ENCODE measurements at places on chromosomes 16 and 17. TPM values are rescaled to one million over a fixed set of nuclear protein-coding genes. Genes with fewer than 3 reads are reported as not detected.

WFIKKN1 gene
- 0.39 TPM for total RNA-seq

C16orf89 gene
- not detected for total RNA-seq

C16orf54 gene
- not detected for total RNA-seq

HOXB1 gene
- not detected for total RNA-seq

TERB1 gene
- not detected for total RNA-seq

MYH2 gene
- not detected for total RNA-seq

- no peaks in the 10 kb centered on the region for H3K36me3 ChIP-seq
- DNase-seq, result no peak
- no peak overlapping the region for H3K27ac ChIP-seq
- H3K4me3 ChIP-seq, result no peak overlapping the region
- H3K4me1 ChIP-seq, result peaks cover 13% of the 10 kb centered on the region
Observed at GRCh38 chr17:13428611-13429042, 173.1 kb downstream of the HS3ST3A1 start.

GRCh38 chr16:25256695-25257469 is 763 bp downstream of the ZKSCAN2 start:
- H3K4me1 ChIP-seq, result peaks cover 4% of the 10 kb centered on the region
- H3K4me3 ChIP-seq, result peak overlapping the region; percentile 85
- H3K27ac ChIP-seq, result peak overlapping the region; percentile 99
- H3K36me3 ChIP-seq, result peaks cover 2% of the 10 kb centered on the region

DNA sequence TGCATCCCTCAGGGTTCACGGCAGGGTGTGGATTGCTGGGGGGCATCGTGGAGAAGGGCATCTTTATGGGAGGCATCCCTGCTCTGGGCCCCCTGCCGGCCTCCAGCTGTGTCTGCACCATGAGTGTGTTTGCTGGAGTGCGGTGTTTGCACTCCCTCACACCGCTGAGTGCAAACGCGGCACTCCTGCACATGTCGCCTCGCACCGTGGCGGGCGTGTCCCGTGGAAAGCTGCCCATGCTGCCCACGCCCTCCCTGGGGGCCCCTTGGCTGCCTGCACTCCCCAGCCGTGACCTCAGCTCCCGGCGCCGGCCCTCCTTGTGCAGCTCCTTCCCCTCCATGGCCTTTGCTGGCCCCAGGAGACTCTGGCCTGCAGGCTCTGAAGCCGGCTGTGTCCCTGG is 74.6 kb upstream of the ZNF750 start:
- no peak for DNase-seq
- H3K4me3 ChIP-seq, result no peak overlapping the region
- H3K4me1 ChIP-seq, result no peaks in the 10 kb centered on the region
- H3K27ac ChIP-seq, result no peak overlapping the region
- H3K36me3 ChIP-seq, result peaks cover 4% of the 10 kb centered on the region

DNA sequence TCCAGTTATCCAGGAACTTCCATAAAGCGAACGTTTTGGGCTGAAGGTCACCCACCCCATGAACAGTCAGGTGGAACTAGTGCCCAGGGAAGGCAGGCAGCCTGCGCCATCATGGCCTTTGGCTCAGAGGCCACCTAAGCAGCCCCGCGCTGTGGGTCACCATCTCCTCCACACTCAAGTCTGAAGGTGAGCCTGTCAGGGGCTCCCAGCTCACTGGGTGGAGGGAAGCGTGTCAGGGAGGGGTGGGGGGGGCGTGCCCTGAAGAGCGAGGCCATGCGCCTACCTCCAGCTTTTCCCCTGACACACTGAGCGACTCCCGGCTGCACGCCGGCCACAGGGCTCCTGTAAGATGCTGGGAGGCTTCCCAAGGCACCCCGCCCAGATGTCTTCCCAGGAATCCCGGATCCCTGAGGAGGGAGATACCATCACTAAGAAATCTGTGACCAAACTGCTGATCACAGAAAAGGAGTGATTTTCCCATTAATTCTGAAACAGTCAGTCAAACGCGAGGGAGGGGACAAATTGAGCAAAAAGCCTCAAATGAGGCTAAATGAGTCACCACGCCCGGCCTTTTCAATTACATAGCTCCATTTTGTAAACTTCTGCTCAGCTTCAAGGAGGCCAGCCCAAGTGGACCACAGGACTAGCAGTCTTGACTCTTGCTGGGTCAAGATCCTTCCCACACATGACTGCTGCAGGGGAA is 26.5 kb upstream of the SLC25A19 start:
- H3K27ac ChIP-seq, result peak overlapping the region; percentile 17
- H3K4me3 ChIP-seq, result no peak overlapping the region
- no peaks in the 10 kb centered on the region for H3K27me3 ChIP-seq
- H3K36me3 ChIP-seq, result peaks cover 3% of the 10 kb centered on the region
- DNase-seq, result no peak
- H3K4me1 ChIP-seq, result no peaks in the 10 kb centered on the region

DNA sequence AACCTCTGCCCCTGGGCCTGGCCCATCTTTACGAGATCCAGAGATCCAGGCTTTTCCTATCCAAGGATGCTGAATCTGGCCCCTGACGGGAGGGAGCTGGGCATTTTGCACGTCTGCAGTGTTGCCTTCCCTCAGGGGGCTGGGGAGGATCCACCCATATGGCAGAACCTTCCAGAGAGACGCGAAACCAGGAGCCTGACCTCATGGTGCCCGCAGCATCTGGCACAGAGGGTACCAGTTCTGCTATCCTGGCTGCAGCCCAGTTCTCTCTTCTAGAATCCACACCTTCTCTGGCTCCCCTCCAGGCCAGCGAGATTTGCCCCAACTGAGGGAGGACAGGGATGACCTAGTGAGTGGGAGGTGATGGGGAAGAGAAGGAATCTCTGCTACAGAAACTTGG is 20.5 kb upstream of the ZNF652 start:
- H3K4me1 ChIP-seq, result peaks cover 2% of the 10 kb centered on the region
- H3K4me3 ChIP-seq, result no peak overlapping the region
- DNase-seq, result no peak
- no peaks in the 10 kb centered on the region for H3K27me3 ChIP-seq
- H3K27ac ChIP-seq, result no peak overlapping the region

- H3K27me3 ChIP-seq, result no peaks in the 10 kb centered on the region
- H3K27ac ChIP-seq, result no peak overlapping the region
- no peaks in the 10 kb centered on the region for H3K36me3 ChIP-seq
- no peak for DNase-seq
Observed at GRCh38 chr17:71402661-71403141, 718.1 kb upstream of the SOX9 start.

GRCh38 chr16:67277999-67278772 is 1.1 kb upstream of the PLEKHG4 start:
- peaks cover 20% of the 10 kb centered on the region for H3K4me1 ChIP-seq
- no peaks in the 10 kb centered on the region for H3K27me3 ChIP-seq
- peaks cover 2% of the 10 kb centered on the region for H3K36me3 ChIP-seq
- peak overlapping the region; percentile 66 for H3K27ac ChIP-seq

DNA sequence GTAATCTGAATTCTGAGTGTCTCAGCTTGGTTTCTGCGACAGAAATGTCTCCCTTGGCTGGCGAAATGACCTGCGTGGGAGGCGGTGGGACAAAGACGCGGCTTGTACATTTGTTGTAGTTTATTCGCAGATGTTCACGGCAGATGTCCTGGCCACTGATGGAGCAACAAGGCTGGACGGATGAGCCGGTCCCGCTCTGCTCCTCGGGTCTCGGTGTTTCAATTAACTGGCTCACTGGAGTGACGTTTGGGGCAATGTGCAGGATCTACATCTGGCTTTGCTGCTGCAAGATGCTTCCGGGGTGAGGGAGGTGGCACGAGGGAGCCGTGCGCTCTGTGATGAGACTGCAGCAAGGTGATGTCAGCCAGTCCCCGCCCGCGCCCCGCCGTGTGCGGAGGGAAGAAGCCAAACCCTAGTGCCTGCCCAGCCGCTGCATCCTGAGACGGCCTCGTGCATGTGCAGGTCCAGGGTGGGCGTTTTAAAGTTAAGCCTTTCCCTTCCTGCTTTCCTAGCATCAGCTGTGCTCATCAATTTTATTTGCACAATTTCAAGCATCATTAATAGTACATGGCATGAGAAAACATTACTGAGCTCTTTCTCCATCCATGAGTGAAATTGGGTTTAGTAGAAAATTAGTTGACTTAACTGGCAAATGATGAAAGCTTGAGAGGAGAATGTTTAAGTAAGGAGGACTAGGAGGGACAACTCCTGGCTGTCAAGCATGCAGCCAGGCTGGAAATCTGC is 44.4 kb downstream of the MGAT5B start:
- H3K4me3 ChIP-seq, result no peak overlapping the region
- H3K36me3 ChIP-seq, result no peaks in the 10 kb centered on the region
- H3K4me1 ChIP-seq, result peaks cover 25% of the 10 kb centered on the region
- DNase-seq, result peak; percentile 14
- H3K27ac ChIP-seq, result no peak overlapping the region
- no peaks in the 10 kb centered on the region for H3K27me3 ChIP-seq

DNA sequence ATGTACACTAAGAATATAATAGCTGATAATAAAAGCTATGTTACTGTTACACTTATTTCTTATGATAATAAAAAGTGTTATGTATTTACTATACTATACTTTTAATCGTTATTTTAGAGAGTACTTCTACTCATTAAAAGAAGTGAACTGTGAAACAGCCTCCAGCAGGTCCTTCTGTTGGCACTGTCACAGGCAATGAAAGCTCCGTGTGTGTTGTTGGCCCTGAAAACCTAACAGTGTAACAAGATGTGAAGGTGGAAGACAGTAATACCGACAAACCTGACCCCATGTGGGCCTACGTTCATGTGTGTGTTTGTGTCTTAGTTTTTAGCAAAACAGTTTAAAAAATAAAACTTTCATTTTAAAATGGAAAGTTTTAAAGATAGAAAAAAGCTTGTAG is 91.8 kb downstream of the STH start:
- DNase-seq, result no peak
- no peaks in the 10 kb centered on the region for H3K4me1 ChIP-seq
- H3K36me3 ChIP-seq, result no peaks in the 10 kb centered on the region
- H3K4me3 ChIP-seq, result no peak overlapping the region
- H3K27me3 ChIP-seq, result no peaks in the 10 kb centered on the region

- DNase-seq, result no peak
- no peak overlapping the region for H3K4me3 ChIP-seq
- H3K27me3 ChIP-seq, result no peaks in the 10 kb centered on the region
- H3K27ac ChIP-seq, result no peak overlapping the region
Observed at GRCh38 chr17:58643147-58643546, 48.7 kb downstream of the TEX14 start.

- H3K4me1 ChIP-seq, result peaks cover 4% of the 10 kb centered on the region
- peak overlapping the region; percentile 98 for H3K27ac ChIP-seq
- peak; percentile 76 for DNase-seq
- no peaks in the 10 kb centered on the region for H3K27me3 ChIP-seq
- peak overlapping the region; percentile 22 for H3K4me3 ChIP-seq
Observed at GRCh38 chr17:7213895-7214299, 5.7 kb downstream of the DLG4 start.

DNA sequence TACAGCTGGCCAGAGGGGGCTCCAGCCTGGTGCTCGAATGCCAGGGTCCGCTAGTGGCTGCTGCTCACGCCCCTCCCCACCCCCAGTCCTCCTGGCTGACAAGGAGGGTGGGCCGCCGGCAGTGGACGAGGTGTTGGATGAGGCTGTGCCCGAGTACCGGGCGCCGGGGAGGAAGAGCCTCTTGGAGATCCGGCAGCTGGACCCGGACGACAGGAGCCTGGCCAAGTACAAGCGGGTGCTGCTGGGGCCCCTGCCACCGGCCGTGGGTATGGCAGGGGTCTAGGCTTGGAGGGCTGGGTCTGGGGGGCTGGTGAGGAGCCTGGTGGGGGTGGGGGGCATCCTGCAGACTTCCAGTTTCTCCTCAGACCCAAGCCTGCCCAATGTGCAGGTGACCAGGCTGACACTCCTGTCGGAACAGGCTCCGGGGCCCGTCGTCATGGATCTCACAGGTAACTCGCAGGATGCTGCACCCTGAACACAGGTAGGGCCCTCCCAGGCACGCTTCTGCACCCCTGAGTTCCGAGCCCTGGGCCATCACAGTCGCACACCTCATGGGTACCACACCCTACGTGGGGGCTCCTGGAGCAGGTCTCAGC is 1.2 kb upstream of the PDIA2 start:
- no peaks in the 10 kb centered on the region for H3K36me3 ChIP-seq
- no peaks in the 10 kb centered on the region for H3K27me3 ChIP-seq
- DNase-seq, result no peak
- H3K4me3 ChIP-seq, result no peak overlapping the region
- no peak overlapping the region for H3K27ac ChIP-seq

- H3K4me1 ChIP-seq, result peaks cover 11% of the 10 kb centered on the region
- DNase-seq, result no peak
- no peaks in the 10 kb centered on the region for H3K36me3 ChIP-seq
- H3K4me3 ChIP-seq, result no peak overlapping the region
Observed at GRCh38 chr17:72223866-72224291, 103.1 kb downstream of the SOX9 start.

GRCh38 chr16:74586948-74587347 is 20.0 kb downstream of the GLG1 start:
- H3K27me3 ChIP-seq, result no peaks in the 10 kb centered on the region
- no peak overlapping the region for H3K4me3 ChIP-seq
- H3K36me3 ChIP-seq, result no peaks in the 10 kb centered on the region
- H3K4me1 ChIP-seq, result peaks cover 17% of the 10 kb centered on the region
- H3K27ac ChIP-seq, result peak overlapping the region; percentile 76

GRCh38 chr16:6229186-6229585 is 1103.5 kb upstream of the RBFOX1 start:
- no peaks in the 10 kb centered on the region for H3K36me3 ChIP-seq
- no peaks in the 10 kb centered on the region for H3K27me3 ChIP-seq

DNA sequence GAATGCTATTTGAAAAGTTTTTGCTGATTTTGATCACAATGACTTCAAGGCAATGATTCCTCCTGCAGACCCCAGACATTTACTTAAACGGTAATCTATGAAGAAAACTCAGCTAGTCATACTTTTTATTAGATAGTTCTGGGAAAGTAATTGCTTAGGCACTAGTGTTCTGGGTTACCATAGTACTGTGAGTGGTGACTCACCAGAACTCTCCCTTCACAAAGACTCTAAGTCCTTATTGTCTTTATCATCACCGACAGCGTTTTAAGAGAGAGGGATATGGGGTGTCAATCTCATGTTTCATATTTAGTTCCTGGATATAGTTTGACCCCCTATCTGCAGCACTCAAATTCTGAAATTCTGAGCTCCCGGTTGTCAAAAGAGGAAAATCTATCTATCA is 43.0 kb upstream of the CDH8 start:
- H3K27ac ChIP-seq, result no peak overlapping the region
- H3K36me3 ChIP-seq, result no peaks in the 10 kb centered on the region
- H3K4me1 ChIP-seq, result no peaks in the 10 kb centered on the region
- no peak for DNase-seq
- H3K4me3 ChIP-seq, result no peak overlapping the region

DNA sequence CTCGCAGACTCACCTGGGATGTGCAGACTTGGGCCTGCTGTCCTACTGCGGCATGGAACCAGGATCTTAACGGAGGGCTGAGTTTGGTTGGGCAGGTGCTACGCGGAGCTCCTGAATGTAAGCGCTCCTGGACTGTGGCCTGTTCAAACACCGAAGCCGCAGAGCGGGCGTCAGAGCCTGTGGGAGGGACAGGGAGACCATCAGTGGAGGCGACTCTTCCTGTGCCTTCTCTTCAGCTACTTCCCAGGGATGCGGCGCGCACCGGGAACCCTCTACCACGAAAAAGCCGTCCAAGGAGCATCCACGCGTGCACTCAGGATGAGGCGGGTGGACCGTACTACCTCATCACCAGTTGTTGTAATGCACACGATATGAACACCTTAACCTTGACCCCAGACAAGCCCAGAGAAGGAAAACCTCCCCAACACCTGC is 2.0 kb downstream of the USP36 start:
- peak overlapping the region; percentile 66 for H3K4me3 ChIP-seq
- H3K27ac ChIP-seq, result peak overlapping the region; percentile 83
- peaks cover 5% of the 10 kb centered on the region for H3K36me3 ChIP-seq
- H3K4me1 ChIP-seq, result peaks cover 28% of the 10 kb centered on the region
- H3K27me3 ChIP-seq, result no peaks in the 10 kb centered on the region

GRCh38 chr17:49552070-49552751 is 23.5 kb upstream of the NXPH3 start:
- H3K27ac ChIP-seq, result no peak overlapping the region
- no peaks in the 10 kb centered on the region for H3K36me3 ChIP-seq
- DNase-seq, result no peak
- no peaks in the 10 kb centered on the region for H3K27me3 ChIP-seq

All from Caco-2 (cell line).